ENCODE measurements at places on chromosomes 11 and 22.

- no peak for DNase-seq
Measured at GRCh38 chr11:72430741-72431570, 3.4 kb downstream of the CLPB start.

DNA sequence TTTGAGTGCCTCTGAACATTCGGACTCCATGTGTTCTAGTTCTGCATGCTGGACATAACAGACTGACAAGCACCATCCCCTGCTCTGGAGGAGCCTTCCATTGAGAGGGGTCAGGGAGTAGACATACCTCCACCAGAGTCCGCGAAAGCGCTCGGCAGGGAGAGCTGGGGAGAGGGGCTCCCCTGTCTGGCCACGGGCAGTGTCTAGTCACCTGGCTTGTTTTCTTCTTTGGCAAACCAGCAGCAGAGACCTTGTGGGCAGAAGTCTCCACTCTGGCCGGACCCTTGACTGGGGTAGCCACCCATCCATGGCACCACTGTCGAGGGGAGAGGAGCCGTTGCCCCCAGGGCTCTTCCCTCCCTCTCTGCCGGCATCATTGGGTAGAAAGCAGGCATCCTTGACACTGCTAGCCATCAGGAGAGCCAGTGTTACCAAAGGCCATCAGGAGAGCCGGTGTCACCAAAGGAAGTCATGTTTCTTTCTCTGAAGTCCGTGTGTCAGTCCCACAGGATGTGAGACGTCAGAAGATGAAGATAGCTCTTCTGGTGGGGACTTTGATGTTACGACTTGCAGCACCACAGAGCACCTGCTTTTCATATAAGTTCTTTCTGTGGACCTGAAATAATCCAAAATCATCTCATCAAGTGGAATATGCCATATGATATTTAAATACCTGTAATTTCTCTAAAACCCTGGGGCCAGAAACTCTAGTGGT, 305.6 kb downstream of the TBC1D22A start:
- DNase-seq, result no peak

- no peak for DNase-seq
Measured at GRCh38 chr22:37516456-37516855, 2.8 kb downstream of the CARD10 start.

GRCh38 chr11:1178906-1179305, 21.2 kb downstream of the MUC5AC start:
- no peak for DNase-seq

GRCh38 chr11:35390737-35391682, 28.3 kb downstream of the SLC1A2 start:
- no peak for DNase-seq

DNA sequence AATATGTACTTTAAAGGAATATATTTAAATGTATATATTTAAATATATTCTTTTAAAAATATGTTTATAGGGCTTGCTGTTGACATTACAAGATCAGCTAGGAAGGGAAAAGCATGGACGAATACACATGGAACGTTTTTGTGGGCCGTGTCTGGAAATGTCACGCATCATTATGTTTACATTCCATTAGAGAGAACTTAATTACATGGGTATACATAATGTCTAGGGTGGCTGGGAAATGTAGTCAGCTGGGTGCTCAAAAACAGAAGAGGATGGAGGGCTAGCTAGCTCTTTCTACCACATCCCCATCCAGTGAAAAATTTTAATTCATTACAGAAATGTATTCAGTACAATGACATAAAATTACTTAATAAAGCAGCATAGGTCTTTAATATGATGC, 371.2 kb downstream of the DYNC2H1 start:
- no peak for DNase-seq

DNA sequence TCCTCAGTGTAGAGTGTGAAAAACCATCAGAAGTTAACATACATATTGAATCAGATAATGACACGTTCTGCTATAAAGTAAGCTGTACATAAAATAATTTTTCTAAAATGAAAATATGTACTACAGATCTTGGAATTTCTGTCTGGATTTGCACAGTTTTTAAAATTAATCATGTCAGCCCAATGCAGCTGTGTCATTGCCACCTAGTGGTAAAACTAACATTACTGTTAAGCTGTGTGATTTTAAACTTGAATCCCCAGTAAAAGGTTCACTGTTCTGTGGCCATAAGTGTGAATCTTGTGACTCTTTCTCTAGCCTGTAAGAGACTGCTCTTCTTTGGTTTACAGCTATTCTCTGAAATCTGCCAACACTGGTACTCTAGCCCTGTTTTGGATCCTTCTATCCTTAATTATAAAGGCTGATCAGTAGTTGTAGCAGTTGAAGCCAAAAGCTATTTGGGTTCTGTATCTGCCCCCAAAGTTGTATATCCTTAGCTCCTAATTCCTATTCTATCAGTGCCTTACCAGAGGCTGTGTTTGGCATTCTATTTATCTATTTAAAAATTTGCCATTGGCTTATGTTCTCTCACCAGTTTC, 4.0 kb downstream of the JRKL start:
- DNase-seq, result no peak

All from stimulated activated CD4-positive, alpha-beta T cell treated with anti-CD3 and anti-CD28 coated beads, Interleukin-1b, Interleukin-23, amount 100 ng/mL, for 1 hour (primary cell).